ENCODE measurements at places on chromosomes 2 and 18.
A peak's percentile ranks its signal among the peaks of the same experiment; 100 is the strongest.

- DNase-seq: no peak
These were observed 9.2 kb downstream of the SPR start for GRCh38 chr2:72896446-72896845.

DNA sequence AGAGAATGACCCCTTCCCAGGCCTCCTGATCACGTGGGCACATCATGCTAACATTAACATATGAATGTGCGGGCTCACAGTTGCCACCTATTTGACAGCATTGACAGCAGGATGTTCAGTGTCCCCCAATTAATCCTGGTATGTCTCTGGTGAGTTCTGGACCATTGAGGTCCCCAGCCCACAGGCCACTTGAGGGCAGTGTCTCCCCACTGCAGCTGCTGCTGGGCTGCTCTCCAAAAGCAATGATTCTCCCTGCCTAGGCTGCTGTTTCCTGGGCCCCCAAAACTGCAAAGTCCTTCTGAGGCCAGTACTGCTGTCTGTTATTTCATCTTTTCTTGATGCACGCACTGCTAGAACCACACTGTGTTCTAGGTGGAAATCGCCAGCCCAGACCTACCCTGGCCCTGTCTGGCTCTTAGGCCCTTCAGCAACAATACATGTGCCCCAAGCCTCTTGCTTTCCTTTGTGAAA, 52.7 kb upstream of the MAPK4 start:
- DNase-seq: no peak

DNA sequence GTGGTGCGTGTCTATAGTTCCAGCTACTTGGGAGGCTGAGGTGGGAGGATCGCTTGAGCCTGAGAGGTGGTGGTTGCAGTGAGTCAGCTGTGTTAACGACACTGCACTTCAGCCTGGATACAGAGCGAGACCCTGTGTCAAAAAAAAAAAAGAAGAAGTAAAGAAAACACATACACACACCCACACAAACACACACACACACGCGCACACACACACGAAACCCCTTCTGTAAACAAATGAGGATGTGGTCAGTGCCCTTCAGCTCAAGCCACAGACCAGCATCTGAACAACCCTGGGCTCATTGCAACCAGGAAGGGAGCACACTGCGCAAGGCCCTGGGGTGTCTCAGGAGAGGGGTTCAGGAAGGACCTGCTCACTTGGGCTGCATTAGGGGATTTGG, 47.9 kb upstream of the KCNF1 start:
- peak; percentile 89 for DNase-seq

GRCh38 chr2:172366596-172367150, 60.7 kb upstream of the ITGA6 start:
- no peak for DNase-seq

- no peak for DNase-seq
These were observed 83.4 kb upstream of the NARS1 start for GRCh38 chr18:57705011-57705410.

- no peak for DNase-seq
These were observed 61.4 kb upstream of the OTOS start for GRCh38 chr2:240201866-240202265.

DNA sequence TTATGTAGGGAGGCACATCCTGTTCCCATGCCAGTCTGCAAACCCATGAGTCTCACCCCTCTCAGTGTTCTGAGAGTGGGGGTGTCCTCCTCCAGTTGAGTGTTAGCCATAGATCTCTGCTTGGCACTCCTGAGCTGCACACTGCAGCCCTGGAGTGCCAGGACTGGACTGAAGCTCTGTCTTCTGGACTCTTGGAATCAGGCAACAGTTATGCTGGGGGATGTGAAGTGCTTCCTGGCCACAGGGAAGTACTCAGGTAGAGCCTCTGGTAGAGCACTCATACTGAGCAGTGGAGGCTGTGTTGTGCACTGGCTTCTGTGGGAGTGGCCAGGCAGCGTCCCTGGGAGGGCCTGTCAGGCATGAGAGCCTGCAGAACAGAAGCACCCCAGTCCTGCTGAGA, 43.0 kb downstream of the SERPINB7 start:
- no peak for DNase-seq

DNA sequence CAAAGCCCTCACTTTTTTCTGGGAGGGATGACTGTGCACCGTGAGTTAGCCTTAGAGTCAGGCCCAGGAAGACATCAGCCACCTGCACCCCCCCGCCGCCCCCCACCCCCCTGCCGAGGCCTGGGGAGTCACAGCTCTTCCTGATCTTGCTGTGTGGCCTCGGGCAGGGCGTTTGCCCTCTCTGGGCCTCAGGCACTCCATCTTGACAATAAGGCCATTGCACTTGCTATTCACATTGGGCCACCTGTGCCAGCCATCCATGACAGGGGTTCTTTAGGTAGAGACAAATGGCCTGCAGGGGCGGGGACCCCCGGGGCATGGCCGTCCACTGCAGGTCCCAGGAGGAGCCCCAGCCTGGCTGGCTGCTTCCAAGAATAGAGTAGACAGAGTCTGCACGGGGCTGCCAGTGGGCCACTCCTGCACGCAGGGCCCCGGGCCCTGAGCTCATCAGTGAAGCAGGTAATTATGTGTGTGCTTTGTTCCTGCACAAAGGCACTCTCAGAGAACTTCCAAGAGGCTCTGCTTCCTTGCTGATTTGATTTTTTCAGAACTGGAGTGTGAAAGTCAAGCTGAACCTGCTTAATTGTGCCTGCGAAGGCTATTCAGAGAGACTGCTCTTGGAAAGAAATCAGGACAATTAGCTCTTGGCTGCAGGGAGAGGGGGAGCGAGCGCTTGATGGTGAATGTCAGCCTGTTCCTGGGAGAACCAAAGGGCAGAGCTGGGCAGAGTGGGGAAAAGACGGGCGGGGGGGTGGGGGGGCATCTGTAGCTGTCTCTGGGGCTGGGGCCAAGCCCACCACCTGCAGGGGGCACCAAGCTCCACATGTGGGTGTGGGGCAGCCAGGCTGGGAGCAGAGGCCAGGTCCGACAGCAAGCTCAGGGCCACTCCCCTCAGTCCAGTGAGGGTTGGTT, 40.3 kb downstream of the RRM2 start:
- DNase-seq: no peak

DNA sequence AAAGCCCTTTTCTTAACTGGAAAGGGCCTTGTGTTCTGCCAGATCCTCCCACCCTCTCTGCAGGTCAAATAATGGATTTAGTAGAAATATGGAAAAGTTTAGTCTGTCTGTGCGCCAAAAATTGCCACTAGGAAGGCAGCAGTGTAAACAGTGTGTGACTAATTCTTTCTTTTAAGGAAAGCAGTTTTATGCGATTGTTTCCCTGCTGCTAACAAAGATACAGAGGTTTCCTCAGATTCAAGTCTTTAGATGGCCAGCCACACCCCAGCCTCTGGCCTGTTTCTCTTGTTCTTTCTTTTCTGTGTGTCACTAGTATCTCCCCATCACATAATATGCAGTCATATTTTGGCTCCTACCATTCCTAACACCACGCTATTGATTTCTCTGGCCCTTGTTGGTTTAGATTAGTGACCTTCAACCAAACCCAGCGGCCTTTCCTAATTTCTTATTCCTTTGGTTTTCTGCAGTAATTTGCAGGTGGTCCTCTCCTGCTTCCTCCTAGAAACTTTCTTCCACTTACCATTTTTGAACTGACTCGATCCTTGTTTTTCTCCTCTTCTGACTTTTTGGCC, 157.4 kb downstream of the LTBP1 start:
- DNase-seq: no peak

GRCh38 chr2:8196316-8196715, 485.5 kb upstream of the ID2 start:
- peak; percentile 45 for DNase-seq

Data from suppressor macrophage treated with lipopolysaccharide for 1 hour (primary cell).